ENCODE measurements at places on chromosomes 7 and 10. TPM values are rescaled to one million over a fixed set of nuclear protein-coding genes. Genes with fewer than 3 reads are reported as not detected.

DNA sequence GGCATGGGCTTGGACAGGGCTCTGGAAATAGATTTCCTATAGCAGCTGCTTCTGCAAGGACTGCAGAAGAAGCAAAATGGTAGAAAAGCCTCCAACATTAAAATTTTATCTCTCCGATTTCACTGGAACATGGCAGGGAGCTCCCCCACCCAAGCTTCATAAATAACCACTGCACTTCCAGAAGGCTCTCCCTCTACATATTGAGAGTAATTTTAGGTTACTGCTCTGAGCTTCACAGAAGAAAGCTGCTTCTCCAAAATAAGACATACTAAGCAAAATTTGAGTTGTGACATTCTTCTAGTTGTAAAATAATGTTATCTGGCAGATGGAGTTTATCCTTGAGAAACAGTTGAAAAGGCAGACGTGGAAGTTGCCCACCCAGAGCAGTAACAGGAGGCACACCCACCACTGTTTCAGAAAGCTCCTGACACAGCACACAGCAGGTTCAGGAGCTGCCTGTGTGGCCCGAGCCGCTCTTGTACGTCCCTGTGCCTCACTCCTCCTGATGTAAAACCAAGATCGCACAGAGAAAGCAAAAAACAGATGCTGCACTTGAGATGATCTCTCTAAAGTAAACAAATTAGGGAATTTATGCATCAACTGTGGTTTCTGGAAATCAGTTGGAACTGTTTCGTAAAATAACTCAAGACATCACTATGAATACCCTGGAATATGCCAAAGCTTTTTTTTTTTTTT lies 621.0 kb downstream of the PARD3 start:
- DNase-seq: no peak

DNA sequence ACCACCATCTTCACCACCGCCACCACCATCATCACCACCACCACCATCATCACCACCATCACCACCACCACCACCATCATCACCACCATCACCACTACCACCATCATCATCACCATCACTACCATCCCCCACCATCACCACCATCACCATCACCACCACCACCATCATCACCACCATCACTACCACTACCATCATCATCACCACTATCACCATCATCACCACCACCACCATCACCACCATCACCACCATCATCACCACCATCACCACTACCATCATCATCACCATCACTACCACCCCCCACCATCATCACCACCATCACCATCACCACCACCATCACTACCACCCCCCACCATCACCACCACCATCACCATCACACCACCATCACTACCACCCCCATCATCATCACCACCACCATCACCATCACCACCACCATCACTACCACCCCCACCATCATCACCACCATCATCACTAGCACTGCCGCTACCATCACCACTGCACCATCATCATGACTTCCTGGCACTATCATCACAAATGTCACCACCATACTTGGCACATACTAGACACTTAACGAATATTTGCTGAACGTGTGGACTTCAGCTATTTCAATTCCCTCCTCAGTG lies 25.3 kb upstream of the FZD8 start:
- DNase-seq: no peak

- DNase-seq: no peak
Observed at GRCh38 chr7:28933846-28934320, 24.2 kb downstream of the TRIL start.

GRCh38 chr10:101494650-101495049 lies 93.4 kb downstream of the POLL start:
- no peak for DNase-seq

DNA sequence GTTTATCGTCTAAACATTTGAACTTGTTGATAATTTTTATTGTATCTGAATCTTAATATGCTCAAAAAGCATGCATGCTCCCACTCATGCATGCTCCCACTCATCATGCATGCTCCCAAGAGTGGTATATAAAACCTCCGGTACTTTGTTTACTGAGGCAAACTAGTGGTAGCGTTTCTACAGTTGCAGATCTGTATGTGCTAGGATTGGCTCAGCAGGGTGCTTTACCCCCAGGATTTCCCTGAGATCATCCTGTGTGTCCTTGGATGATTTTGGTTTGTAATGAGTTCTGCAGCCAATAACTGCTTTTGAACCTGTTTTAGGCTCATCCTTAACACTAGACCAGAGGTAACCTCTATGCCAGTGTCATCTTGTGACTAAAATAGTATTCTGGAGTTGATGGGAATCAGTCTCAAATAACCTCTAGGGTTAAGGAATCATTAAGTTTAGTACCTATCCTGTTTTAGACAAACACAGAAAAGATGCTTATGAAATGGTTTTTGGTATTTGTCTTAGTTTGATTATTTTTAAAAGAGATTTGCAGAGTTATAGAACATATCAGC lies 40.4 kb downstream of the PHTF2 start:
- DNase-seq: no peak

The C10orf90 gene
- total RNA-seq: not detected
